ENCODE measurements at places on chromosomes 12 and 14. TPM values are rescaled to one million over a fixed set of nuclear protein-coding genes. Genes with fewer than 3 reads are reported as not detected.

Gene PPP2R3C
- polyA plus RNA-seq = 55.7 TPM

Gene OR11H6
- polyA plus RNA-seq = not detected

- no peak for DNase-seq
These were observed 75.9 kb upstream of the ATF7IP start for GRCh38 chr12:14289601-14290000.

DNA sequence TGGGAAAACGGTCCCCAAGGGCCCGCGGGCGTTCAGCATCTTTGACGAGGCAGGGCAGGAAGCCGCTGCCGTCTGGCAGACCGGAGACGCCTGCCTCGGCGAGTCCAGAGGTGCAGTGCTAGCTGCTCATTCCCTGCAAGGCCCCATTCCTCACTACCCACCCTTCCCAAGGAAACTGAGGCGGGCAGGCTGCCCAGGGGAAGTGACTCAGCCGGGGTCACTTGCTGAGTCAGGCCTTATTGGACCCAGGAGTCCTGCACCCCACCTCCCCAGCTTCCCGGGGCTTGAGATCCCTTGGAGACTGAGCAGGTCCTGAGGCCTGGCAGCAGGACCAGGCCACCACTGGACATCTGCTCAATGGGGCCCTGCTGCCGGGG is 3.7 kb downstream of the SH2B3 start:
- no peak for DNase-seq

GRCh38 chr14:75418850-75419768 is 8.7 kb upstream of the JDP2 start:
- DNase-seq = no peak

GRCh38 chr12:84464616-84465015 is 448.0 kb downstream of the SLC6A15 start:
- no peak for DNase-seq

GRCh38 chr12:65720136-65721130 is 103.8 kb upstream of the HMGA2 start:
- no peak for DNase-seq
